ENCODE measurements at places on chromosomes 2 and 18.
A peak's percentile ranks its signal among the peaks of the same experiment; 100 is the strongest.

DNA sequence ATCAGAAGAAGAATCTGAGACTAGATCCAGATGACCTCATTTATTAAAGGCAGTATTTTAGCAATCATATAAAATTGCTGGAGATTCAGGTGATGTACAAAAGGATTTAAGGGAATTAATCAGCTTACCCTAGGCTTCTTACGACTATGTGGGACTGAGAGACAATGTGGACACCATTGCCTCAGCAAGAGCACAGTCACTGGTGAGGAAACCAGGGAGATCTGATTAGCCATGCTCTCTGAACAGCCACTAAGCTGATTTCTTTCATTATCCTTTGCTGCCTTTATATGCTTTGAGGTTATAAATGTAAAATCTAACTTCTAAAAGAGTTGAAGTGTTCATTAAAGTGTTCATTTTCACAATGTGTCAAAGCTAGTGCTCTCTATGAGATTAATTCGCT is 22.7 kb upstream of the GULP1 start:
- DNase-seq, result no peak

DNA sequence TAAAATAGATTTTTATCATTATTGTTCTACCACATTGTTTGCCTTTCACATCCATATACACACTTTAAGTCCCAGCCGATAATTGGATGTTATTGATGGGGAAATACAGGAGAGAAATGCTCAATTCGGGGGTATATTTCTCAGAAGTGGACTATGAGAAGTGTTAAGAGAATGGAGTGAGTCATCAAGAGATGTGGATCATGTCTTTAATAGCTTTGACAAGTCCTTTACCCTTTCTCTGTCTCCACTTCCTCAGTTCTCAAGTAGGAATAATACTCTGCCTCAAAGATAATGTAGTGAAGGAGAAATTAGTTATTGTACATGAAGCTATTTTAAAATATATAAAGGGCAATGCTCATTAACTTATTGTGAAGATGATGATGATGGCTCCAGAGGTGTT is 1017.6 kb upstream of the PIK3C3 start:
- no peak for DNase-seq

- DNase-seq, result no peak
Measured at GRCh38 chr2:207763303-207763917, 6.3 kb downstream of the FZD5 start.

DNA sequence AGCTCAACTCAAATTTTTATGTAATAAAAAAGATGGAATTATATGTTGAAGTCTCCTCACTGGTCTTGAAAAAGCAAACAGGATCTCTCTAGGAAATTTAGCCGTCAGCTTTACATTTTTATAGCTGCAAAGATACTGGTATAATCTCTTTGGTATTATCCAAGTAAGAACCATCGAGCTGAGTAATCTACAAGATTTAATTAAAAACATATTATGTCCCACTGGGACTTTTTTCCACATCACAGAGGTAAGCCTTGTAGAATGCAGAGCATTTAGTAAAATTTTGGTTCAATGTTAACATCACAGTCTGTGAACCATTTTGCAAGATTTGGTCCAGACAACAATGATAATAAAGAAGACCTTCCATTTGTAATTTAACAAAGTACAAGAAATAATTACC is 162.6 kb upstream of the SLC39A10 start:
- no peak for DNase-seq

GRCh38 chr2:210228586-210228985 is 3.3 kb upstream of the ACADL start:
- no peak for DNase-seq

- no peak for DNase-seq
Measured at GRCh38 chr2:29039718-29040480, 34.4 kb downstream of the PCARE start.

GRCh38 chr2:86468162-86469033 is 27.2 kb downstream of the KDM3A start:
- DNase-seq, result peak; percentile 48

- DNase-seq, result no peak
Measured at GRCh38 chr2:128312411-128312810, 6.3 kb downstream of the HS6ST1 start.

- no peak for DNase-seq
Measured at GRCh38 chr2:209875270-209875669, 103.6 kb downstream of the UNC80 start.

DNA sequence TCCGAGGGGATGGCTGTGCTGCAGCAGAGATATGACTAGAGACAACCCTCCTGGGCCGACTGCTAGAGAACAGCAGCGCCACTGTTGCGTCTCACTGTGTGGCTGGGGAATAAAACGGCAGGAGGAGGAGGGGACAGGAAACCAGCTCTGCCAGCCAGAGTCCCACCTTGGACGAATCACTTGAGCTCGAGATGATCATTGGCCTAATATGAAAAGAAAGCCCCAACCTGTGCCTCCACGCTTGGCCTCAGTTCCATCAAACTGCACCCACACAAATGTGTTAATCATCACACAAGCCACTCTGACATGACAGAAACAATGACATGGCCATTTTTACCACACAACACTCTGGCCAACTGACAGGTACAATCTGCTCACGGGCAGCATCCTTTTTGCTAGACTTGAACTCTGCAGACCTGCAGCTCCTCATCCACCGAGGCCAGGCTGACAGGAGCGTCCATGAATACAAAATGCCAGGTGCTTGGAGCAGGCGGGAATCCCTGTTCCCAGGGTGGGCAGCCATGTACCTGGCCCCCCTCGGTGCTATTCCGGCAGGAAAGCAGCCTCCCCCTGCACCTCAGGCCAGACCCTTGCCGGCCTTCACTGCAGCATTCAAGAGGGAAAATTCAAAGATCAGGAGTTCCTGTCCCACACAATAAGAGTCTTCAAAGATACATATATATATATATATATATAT is 52.3 kb downstream of the PARD6G start:
- no peak for DNase-seq

DNA sequence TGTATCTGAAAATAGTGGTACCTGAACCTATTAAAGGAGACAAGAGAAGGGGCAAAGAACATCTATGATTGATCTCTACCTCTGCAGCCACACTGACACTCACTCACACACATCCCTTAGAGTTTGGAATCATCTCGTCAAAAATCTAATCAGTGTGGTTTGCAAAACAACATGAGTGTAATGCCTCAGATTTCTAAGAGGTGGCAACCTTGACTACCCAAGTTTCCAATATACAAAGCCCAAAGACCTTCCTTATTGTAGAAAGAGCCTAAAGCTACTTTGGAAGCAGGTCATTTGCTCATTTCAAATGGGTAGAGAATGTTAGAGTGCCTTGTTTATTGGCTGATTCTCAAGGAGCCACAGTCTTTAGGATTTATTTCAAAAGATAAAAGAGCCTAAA is 444.9 kb downstream of the ARHGAP15 start:
- no peak for DNase-seq

GRCh38 chr2:48952143-48952542 is 196.6 kb upstream of the LHCGR start:
- DNase-seq, result no peak

DNA sequence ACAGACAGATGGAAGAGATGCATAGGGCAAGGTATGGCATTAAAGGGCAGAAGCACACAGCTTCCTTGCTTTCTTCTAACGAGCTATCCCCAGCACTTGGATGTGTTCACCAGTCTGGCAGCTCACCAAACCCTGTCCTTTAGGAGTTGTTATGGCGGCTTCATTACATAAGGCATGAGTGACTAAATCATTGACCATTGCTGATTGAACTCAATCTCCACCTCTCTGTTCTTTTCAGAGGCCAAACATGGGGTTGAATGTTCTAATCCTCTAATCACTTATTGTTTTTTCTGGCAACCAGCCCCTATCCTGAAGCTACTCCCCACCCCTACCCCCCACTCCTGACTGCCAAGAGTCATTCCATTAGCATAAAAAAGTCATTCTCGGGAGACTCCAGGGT is 301.8 kb downstream of the XIRP2 start:
- no peak for DNase-seq

- DNase-seq, result peak; percentile 53
Measured at GRCh38 chr2:186575302-186575701, 14.6 kb upstream of the ITGAV start.

- DNase-seq, result no peak
Measured at GRCh38 chr2:227377467-227378351, 1.4 kb downstream of the TM4SF20 start.

DNA sequence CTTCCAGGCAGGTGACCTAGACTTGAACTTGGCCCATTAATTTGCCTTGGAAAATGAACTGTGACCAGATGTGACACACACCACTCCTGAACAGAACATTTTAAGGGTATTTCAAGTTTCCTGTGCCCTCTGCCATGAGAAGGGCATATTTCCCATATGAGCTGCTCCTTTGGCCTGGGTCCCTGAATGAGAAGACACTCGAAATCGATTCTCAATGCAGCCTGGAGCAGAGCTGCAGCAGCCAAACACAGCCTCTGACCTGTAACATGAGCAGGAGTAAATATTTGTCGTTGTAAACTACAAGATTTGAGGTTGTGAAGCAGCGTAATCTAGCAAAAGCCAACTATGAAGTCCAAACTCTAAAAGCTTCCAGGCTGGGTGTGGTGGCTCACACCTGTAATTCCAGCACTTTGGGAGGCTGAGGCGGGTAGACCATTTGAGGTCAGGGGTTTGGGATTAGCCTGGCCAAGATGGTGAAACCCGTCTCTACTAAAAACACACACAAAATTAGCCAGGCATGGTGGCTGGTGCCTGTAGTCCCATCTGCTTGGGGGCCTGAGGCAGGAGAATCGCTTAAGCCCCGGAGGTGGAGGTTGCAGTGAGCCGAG is 30.1 kb upstream of the SOS1 start:
- peak; percentile 67 for DNase-seq

Data from tongue (tissue), 3 donors.